ENCODE measurements at places on chromosomes 4 and X.

DNA sequence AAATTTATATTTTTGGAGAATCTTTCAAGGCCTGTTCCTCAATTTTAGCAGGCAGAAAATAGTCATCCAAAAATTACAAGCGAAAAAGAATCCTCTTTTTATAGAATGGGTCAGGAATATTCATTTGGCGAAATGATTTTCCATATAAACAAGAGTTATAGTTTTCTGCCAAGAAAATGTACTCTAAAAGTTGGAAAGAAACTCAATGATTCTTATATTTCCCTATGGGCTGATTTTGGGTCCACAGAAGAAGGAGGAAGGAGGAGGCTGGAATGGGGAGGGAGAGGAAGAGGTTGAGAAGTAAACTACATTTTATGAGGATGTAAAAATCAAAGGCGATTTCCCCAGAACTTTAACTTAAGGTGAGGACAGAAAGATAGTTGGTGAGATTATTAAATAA is 159.3 kb downstream of the DCAF12L1 start:
- DNase-seq = no peak

DNA sequence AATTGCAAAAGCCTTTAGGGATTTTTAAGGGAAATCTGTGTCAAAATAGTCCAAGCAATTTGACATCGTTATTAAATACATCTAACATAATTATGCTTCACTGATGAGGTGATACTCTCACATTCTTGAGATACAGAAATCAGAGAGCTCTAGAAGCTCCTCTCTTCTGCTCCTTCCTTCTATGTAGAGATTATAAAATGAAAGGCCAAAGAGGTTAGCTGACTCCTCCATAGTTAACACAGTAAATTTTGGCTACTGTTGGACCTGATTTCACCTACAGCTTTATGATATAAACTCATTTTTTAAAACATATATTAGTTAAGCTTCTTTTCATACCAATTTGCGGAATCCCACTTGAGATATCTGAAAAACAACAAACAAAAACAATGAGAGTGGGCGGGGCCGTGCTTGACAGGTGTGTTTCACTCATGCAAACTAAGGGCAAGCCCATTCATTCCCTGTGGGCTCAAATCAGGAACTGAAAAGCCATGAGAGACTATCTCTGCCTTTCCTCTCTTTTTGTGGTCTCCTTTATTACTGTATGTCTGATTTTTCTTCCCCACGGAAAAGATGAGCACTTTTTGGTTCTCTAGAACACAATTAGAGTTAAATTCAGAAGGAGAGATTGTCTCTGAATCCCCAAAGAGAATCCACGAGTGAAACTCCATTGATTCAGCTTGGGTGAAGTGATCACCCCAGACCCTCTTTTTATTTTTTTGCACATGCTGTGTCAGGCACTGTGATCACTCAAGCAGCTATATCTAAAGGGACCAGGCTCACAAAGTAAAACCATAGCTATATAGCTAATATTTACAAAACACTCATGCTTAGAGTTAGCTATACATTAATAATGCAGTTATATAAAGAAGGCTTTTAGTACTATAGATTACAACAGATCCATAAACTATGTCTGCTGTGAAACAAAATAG is 566.3 kb downstream of the IL15 start:
- no peak for DNase-seq

DNA sequence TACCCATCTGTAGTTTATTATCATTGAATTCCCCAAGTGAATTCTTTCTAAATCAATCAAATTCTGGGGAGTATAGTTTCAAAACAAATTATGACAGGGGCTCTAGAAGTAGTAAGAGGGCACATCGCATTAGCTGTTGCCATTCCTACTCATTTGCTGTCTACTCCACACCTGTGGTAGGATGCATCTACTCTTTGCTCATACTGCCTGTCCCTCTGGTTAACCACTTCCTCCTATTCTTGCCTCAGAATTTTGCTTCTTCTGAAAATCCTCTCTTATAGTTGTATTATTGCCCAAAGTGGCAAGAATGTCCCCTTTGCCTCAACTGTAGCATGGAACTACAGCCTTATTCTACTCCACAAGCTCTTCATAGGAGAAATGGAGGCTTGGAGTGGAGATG is 12.7 kb upstream of the DGKK start:
- DNase-seq = no peak

DNA sequence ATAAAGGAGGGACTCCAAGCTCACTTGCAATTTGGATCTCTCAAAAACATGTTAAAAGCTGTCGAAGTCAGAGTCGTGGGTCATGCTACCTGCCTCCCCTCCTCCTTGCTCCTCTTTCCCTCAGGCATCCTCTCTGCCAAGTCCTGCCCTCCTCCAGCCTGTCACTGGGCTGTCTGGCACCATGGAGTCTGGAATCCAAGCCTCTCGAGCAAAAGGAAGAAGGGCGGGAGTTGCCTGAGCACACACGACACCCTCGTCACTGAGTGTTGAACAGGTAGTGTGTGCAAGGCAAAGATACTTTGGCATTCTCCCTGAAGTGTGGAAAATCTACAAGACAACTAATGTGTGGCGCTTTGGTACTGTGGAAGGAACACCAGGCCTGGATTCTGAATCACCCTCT is 62.2 kb downstream of the HAUS3 start:
- no peak for DNase-seq

DNA sequence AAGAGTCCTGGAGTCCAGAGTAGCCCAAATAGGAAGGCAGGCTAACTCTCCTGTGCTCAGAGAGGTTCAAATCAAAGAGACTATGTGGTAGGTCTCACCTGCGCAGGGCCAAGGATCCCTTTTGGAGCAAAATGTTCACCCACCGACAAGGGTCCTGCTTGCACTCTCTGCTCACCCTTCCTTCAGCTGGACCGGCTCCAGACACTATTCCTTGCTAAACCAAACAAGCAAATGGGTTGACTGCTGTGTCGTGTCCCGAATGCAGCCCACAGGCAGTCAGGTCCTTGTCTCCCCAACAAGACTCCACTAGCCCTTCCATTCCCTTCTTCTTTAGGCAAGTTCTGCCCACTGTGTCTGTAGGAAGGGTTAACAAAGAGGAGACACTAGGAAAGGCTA is 760 bp downstream of the TRMT2B start:
- DNase-seq = peak; percentile 0

Data from anterior cingulate cortex (tissue), 58 donors.